ENCODE measurements at places on chromosomes 7 and 10. TPM values are rescaled to one million over a fixed set of nuclear protein-coding genes. Genes with fewer than 3 reads are reported as not detected.

DNA sequence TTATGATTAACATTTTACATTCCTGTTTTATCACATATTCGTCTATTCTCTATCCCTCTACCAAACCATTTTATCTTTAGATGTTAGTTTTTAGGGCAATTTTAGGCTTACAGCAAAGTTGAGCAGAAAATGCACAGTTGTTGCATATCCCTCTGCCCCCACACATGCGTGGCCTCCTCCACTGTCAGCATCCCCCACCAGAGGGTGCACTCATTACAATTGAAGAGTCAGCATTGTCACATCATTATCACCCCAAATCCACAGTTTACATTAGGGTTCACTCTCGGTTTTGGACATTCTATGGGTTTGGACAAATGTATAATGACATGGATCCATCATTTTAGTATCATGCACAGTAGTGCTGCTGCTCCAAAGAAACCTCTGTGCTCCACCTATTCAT lies 86.4 kb downstream of the WDR37 start:
- no peak for DNase-seq

- DNase-seq: no peak
These were observed 35.3 kb upstream of the NKX2-3 start for GRCh38 chr10:99497343-99498025.

- no peak for DNase-seq
These were observed 2.4 kb downstream of the CNTNAP2 start for GRCh38 chr7:146119002-146119401.

- no peak for DNase-seq
These were observed 71.7 kb downstream of the NOD1 start for GRCh38 chr7:30406664-30407425.

Gene GLI3
- total RNA-seq: 15.6 TPM

Gene CPA4
- total RNA-seq: not detected
